ENCODE measurements at places on chromosomes 1 and 21.

GRCh38 chr1:25255706-25256577 is 8.7 kb upstream of the RSRP1 start:
- DNase-seq, result no peak

DNA sequence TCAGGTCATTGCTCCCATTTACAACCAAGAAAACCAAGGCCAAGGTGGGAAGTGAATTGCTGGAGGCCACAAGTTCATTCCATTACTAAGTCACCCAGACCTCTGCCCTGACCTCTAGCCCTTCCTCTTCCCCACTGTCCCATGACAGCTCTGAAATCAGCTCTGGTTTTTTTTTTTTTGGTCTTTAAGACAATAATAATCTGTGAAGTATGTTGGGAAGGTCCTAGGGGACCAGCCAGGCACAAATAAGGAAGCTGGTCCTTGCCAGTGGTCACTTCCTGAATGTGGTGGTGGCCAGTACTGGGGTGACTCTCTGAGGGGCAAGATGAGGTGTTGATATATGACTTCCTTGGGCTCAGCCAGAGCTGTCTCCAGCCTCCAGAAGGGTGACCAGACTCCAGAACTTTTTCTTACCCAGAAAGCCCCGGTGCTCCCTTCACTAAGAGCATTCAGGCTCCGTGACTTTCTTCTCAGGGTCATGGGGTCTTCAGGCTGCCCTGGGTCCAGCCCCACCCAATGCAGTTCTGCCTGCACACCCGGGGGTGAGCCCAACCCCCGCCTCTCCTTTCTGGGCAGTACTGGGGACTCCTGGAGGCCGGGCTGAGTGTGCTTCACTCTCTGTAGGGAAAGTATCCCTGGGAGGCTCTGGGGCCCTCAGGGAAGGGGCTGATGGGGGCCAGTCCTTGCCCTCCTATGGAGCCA is 159.6 kb downstream of the PTPRU start:
- no peak for DNase-seq

GRCh38 chr1:97038410-97038809 is 316.8 kb downstream of the PTBP2 start:
- no peak for DNase-seq

DNA sequence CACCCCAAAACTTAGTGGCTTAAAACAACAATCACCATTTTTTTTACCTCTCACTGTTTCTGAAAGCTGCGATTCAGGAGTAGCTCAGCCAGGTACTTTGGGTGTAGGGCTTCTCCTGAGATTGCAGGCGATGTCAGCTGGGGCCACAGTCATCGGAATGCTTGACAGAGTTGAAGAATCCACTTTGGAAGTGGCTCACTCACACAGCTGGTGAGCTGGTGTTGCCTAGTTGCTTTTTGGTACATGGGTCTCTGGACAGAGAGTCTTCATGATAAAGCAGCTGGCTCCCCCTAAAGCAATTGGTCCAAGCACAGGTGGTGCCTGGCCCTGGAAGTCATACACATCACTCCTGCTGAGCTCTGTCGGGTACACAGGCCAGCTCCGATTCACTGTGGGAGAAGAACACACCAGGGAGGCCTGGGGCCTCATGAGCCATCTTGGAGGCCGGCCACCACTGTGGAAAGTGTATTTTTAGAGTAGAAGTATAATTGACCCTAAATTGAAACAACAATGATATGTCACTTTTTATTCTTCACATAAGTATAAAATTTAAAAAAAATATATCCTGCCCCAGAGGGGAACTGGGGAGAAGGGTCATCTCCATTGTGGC is 75.2 kb upstream of the GALNT2 start:
- DNase-seq, result no peak

- DNase-seq, result no peak
These were observed 438.7 kb downstream of the PRDM2 start for GRCh38 chr1:14138687-14139086.

- no peak for DNase-seq
These were observed 202.4 kb downstream of the HMCN1 start for GRCh38 chr1:185936641-185937040.

DNA sequence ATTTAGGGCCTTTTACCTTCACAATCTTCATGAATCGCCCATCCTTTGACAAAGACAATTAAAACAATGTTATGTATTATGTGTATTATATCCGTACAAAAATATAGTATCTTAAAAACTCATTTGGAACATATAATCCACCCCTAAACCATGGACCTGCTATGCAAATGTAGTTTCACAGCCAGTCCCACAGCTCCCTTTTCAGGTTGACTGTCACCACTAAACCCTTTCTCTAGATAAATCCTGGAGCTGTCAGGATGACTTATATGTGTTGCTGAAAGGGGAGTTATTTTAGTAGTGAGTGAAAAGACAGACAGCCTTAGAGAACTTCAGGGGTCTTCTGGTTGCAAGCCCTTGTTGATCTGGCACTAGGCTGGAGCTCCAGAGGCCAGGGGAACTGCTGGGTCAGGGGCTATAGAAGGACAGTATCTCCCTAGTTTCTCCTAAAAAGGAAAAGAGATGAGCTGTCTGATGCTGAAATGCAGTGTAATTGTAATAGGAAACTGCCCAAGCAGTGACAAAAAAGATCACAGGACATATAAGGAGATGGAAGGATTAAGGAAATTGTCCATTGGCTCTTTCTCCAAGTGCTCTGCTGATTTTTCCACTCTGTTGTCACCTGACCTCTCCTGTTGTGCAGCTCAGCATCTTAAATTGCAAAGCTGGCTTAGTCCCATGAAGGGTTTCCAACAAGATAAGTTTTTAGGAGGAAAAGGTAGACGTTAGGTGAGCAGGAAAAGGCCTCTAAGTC is 127.7 kb downstream of the S1PR1 start:
- no peak for DNase-seq

DNA sequence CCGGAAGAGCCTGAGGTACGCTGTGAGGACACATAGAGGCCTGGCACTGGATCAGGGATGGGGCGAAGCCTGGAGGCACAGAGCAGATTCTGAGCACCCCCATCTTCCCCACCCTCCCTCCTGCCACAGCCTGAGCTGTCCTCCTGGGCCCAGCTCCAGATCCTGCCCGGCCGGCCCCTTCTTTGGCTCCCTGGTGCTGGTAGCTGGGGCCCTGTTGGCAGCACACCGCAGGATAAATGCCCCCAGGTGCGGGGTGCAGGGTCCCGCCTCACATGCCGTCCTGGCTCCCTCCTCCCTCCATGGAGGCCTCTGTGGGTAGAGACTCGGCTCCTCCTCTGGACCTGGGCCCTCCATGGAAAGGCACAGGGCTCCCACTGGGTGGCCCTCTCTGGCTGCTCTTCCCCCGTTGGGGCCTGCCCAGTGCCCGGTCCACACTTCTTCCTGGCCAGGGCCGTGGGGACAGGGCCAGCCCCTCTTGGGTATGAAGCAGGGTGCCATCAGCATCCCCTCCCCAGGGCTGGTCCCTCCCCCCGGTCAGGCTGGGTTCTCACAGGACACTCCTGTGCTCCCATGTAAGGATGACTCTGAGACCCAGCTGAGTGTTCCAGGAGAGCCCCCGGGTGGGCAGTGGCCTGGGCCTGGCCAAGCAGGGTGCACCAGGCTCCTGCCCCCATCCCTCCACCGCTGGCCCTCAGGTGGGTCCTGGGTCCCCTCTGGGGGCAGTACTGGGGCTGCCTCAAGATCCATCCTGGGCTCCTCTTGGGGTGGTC is 1.1 kb upstream of the OBSCN start:
- DNase-seq, result no peak

DNA sequence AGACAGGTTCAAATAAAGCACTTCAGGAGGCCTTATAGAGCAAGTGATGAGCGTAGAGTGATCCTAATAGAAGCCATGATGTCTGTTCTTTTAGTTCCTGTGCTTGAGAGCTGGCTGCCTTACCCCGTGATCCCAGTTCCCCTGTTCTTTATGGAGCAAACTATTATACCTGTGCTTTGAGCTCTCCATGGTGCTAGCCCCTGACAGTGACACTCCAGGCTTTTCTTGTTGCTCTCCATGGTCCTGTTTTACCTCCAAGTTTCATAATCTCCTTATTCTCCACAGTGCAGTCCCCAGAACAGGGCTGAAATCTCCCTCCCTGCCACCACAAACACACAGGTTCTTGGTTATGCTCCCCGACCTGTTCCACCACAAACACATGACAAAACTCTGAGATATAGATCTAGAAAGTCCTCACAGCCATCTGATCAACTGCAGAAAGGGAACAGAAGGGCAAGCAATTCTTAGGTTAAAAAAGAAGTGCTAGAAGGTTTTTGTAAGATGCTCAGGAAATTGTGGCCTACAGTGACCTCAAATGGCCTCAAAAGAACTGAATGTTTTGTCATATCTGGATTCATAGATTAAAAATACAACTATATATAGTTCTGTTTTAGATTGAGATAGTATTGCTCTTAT is 6.0 kb downstream of the CADM3 start:
- no peak for DNase-seq

DNA sequence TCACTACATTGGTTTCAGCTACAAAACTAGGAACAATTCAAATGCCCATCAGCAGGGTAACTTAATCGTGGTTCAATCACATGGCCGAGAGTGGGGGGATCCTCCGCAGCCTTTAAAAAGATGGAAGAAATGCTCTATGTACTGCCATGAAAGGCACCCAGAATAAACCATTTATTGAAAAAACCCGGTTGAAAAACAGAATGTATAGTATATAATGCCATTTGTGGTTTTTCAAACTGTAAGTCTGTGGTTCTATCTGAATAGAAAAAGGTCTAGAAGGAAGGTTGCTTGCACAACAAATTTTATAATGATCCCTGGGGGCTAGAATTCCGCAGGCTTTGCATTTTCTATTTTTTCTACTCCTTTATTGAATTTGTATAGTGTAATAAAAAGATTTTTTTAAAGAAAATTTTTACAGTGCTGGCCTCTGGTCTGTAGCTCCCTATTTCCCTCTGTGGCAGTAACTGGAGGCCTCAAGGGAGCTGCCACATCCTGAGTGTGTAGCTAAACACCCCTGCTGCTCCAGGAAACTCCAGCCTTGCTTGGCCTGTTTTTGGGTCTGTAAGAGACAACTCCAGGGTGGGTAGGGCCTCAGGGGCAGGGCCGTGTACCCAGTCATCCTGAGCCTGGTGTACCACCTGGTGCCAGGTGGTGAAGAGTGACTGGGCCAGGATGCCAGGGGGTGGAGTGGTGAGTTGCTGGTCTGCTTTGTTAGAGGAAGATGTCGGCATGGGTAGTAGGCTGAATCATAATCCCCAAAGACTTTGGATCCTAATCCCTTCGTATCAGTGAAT is 51.5 kb upstream of the EPS8L3 start:
- DNase-seq, result no peak

- DNase-seq, result no peak
These were observed 31.6 kb downstream of the CD1D start for GRCh38 chr1:158212320-158212719.
